ENCODE measurements at places on chromosomes 3 and 15.

DNA sequence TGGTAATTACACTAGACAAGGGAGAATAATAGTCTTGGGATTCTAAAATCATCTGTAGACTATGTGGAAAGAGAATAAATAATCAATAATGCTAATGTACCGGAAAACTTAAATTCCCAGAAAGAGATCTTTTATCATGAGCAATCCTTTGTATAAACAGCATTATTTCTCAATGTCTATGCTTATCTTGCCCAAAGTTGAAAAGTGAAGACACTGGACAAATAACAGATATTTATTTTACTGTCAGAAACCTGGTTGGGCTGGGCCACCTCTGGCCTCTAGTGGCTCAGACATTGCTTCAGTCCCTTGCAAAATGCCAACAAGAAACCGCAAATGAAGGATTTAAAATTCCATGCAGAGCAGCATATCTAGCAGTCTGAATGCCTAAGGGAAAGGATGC lies 409.9 kb downstream of the FHIT start:
- DNase-seq: no peak

- no peak for DNase-seq
These were observed 559.3 kb upstream of the ARRDC4 start for GRCh38 chr15:97401195-97401594.

- no peak for DNase-seq
These were observed 80.1 kb upstream of the CHRM5 start for GRCh38 chr15:33888176-33888575.

DNA sequence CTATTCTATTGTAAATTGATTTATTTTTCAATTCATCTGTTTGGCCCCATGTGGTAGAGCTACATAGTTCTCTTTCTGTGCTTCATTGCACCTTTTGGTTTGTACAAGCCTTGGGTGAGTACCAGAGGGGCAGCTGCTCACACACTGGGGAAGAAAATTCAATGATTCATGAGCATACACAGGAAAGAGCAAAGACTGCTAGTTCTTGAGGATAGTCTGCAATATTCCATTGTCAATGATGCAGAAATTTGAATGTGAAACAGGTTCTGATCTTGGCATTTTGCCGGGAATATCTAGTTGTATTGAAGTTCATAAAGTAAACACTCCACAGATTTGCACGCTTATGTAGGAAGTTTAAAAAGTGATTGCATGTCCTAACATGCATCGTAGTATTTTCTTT lies 304.6 kb downstream of the NAALADL2 start:
- no peak for DNase-seq

GRCh38 chr3:159186581-159186980 lies 384.7 kb downstream of the MFSD1 start:
- no peak for DNase-seq

All from stimulated activated CD4-positive, alpha-beta T cell treated with anti-CD3 and anti-CD28 coated beads, Interleukin-1b, Interleukin-23, amount 100 ng/mL, for 4 hours (primary cell).